ENCODE measurements at places on chromosomes 7 and 10.

DNA sequence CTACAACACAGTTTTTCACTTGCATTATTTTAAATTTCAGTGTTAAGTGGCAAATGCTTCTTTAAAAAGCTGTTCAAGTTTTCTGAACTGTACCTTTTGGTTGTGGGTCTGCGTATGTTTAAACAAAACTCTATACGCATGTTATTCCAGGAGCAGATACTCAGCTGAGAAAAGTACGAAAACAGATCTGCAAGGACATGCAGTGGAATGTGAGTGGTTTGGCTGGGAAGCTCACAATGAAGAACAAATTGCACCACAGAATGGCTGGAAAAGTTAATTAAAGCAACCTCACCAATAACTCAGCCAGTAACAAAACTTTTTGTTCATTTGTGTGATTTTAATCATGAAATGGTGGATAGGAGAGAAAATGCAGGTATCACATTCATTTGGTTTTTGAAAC, 17.6 kb downstream of the GLI3 start:
- no peak for DNase-seq
- no peak overlapping the region for H3K27ac ChIP-seq
- no peak overlapping the region for H3K4me3 ChIP-seq
- H3K36me3 ChIP-seq = no peaks in the 10 kb centered on the region

GRCh38 chr10:68047122-68047521, 28.0 kb downstream of the HERC4 start:
- peak overlapping the region; percentile 4 for H3K27ac ChIP-seq
- no peak for DNase-seq
- no peaks in the 10 kb centered on the region for H3K27me3 ChIP-seq
- H3K36me3 ChIP-seq = no peaks in the 10 kb centered on the region
- H3K4me3 ChIP-seq = peak overlapping the region; percentile 6
- H3K4me1 ChIP-seq = peaks cover 13% of the 10 kb centered on the region

DNA sequence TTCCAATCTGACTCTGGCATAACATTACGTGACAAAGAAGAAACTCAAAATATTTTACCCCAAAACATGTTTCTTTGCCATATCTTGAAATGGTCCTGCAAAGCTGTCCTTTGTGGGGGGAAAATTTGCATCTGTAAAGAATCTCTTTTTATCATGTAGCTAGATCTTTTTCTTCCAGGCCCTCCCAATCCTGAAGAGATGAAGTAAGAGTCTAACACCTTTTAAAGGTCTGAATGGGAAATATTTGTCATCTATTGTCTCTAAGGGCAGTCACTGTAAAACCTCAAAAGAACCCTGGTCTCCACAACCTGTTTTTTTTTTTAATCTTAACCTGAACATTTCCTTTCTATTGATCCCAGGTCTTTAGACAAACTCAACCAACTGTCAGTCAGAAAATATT, 8.6 kb downstream of the OR2AE1 start:
- no peaks in the 10 kb centered on the region for H3K4me1 ChIP-seq
- no peak for DNase-seq
- H3K27ac ChIP-seq = no peak overlapping the region
- no peaks in the 10 kb centered on the region for H3K36me3 ChIP-seq

DNA sequence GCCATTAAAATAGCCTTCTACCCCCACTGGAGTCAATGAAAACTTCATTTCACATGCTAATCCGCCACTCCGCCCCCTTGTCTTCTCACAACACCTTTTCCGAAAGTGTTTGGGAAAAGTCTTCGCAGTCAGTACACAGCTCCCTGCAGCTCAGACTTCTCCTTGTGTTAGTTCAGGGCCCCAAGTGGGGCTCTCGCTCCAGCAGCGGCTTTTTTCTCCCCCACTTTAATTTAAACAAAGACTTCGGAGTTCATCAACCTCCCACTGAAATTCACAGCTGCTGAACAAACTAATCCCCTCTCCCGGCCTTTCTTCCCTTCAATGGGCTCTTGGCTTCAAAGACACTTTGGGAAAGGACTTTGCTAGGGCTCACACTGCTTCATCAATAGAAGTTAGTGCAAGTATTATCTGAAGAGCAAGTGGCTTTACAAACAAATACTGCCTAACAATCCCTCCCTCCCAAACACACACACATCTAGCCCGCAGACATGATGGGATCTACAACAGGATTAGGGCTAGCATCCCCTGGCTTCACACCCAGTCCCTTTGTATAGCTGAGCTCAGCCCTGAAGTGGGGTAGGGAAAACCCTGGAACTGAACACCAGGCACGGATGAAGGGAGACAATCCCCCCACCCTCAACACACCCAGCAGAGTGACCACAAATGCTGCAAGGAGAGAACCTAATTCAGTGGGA, 23.1 kb downstream of the WNT8B start:
- H3K4me1 ChIP-seq = peaks cover 5% of the 10 kb centered on the region
- no peak overlapping the region for H3K4me3 ChIP-seq
- H3K36me3 ChIP-seq = peaks cover 14% of the 10 kb centered on the region
- H3K27me3 ChIP-seq = no peaks in the 10 kb centered on the region

GRCh38 chr10:85596389-85596788, 770.2 kb downstream of the GRID1 start:
- no peaks in the 10 kb centered on the region for H3K4me1 ChIP-seq
- no peak overlapping the region for H3K4me3 ChIP-seq
- no peaks in the 10 kb centered on the region for H3K36me3 ChIP-seq
- H3K27ac ChIP-seq = no peak overlapping the region

Data from GM12878 (cell line).